ENCODE measurements at places on chromosomes 11 and 22.

DNA sequence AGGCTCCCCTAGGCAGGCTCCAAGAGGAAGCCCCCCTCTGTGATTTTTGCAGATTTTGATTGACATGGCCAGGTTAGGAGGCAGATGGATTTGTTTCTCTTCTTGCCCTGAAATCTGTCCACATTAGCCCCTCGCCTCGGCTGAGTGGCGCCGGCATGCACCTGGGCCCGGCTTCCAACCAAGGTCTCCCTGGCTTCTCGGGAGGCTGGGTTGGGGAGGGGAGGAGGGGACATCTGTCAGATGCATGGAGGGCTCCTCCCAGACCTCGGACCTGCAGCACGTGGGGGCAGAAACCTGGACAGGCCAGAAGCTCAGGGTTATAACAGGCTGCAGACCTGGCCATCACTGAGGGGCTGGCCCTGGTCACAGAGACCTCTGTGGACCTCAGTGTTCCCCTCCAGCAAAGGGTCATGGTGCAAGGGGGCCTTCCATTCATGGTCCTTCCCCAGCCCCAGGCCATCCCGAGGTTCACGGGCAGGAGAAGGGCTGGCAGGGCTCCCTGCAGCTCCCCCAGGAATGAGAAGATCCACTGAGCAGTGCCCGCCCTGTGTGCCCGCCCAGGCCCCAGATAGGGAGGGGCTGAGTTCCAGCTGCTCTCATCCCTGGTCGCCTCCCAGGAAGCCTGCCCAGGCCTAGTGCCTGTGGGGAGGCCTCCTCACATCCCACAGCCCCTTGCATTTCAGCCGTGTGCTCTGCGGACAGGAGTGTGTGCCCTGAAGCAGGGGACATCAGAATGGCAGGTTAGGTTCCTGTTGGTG is 747.8 kb downstream of the BRD1 start:
- no peak for DNase-seq

- peak; percentile 14 for DNase-seq
Measured at GRCh38 chr11:34915136-34916014, 804 bp downstream of the APIP start.

- DNase-seq, result no peak
Measured at GRCh38 chr22:46864314-46865051, 102.0 kb downstream of the TBC1D22A start.

DNA sequence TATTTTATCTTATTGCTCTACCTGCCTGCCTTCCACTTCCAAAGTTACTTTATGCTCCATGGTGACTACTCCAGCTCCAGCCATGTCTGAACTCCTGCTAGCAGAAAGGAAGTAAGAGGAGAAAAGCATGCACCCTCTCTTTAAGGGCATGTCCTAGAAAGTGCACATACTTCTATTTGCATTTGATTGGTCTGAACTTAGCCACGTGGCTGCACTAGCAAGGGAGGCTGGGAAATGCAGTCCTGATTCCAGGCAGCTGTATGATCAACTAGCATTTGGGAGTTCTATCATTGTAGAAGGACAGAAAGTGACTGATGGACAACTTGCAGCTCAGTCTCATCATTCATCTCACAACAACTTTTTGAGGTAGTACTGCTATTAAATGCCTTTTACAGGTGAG is 515.7 kb downstream of the BUD13 start:
- no peak for DNase-seq

Data from HL-60 (cell line).